Diencephalon (tissue), 1 donor: ENCODE measurements at places on chromosomes 1 and 21. TPM values are rescaled to one million over a fixed set of nuclear protein-coding genes. Genes with fewer than 3 reads are reported as not detected.

LHX8 gene
- total RNA-seq: 26.8 TPM

CLCA4 gene
- total RNA-seq: not detected

GATAD2B gene
- 18.0 TPM for total RNA-seq

CYYR1 gene
- 2.5 TPM for total RNA-seq

CTBS gene
- 3.7 TPM for total RNA-seq

TNFRSF14 gene
- total RNA-seq: 2.8 TPM

LACTBL1 gene
- not detected for total RNA-seq

VWA5B1 gene
- 4.8 TPM for total RNA-seq

COL24A1 gene
- 3.2 TPM for total RNA-seq

HES4 gene
- total RNA-seq: 17.1 TPM

CYP4A11 gene
- total RNA-seq: 0.23 TPM

IGSF5 gene
- 4.8 TPM for total RNA-seq

CNKSR1 gene
- 1.4 TPM for total RNA-seq

SAMD11 gene
- 4.4 TPM for total RNA-seq

ZNF692 gene
- total RNA-seq: 23.5 TPM

TCHHL1 gene
- total RNA-seq: not detected

C1orf87 gene
- 0.46 TPM for total RNA-seq
